ENCODE measurements at places on chromosomes 4 and X.

DNA sequence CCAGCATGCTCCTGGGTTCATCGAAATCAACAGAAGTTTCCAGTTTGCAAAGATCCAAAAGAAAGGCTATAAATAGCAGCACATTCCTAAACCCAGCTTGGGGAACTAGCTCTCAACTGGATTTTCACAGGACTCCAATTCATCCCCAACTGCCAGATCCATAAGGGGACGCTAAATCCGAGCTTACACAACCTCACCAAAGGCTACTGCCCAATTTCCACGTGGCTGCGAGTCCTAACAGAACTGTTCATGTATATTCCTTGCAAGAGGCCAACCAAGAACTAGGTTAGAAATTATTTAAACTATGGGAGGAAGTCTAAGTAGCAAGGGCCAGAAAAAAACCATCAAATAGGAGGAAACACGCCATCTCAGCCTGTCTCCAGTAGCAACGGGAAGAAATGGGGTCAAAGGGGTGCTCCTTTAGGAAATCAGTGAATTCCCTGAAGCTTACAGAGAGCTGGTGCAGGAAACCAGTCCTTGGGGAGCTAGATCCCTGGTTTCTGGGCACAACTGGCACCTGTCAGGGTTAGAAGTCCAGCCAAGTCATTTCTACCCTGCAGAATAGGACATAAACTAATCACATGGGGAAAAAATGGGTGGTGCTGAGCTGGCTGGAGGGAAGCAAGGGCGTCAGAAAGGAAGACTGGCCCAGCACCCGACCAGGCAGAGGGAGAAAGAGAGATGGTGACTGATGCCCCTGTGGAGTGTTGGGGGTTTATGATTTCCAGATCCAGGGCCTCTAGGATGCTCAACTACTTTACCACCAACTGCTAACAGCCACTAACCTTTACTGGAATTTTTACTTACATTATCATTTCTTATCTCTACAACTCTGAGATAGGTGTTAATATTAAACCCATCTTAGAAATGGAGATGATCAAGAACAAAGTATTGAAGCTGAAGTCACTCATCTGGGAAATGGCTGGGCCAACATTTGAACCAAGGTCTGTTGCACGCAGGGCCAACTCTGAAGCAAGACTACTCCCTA lies 20.5 kb downstream of the RELL1 start:
- no peak for DNase-seq

DNA sequence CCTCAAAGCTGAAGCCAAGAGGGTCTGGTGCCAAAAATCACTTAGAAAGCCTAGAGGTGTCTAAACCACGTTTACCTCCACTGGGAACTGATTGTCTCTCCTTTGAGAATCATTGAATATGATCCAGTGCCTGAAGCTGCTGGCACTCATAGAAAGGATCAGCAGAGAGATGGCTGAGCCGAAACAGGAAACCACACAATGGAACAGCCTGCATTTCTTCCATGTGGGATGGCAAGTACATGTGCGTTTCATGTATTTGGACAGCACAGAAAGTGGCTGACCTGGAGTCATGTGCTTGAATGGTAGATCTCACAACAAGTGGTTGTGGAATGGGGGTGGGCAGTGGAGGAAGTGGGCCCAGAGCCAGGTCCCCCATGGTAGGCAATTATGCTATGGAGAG lies 533.7 kb downstream of the INPP4B start:
- DNase-seq = no peak

DNA sequence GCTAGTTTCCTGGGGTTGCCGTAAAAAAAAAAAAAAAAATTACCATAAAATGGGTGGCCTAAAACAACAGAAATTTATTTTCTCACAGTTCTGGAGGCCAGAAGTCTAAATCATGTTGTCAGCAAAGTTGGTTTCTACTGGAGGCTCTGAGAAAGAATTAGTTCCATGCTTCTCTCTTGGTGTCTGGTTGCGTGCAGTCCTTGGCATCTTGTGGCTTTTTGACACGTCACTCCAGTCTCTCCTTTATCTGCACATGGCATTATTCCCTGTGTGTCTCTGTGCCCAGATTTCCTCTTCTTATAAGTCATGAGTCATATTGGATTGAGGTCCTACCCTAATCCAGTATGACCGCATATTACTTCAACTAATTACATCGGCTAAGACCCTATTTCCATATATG lies 38.7 kb downstream of the SPATA4 start:
- DNase-seq = no peak

DNA sequence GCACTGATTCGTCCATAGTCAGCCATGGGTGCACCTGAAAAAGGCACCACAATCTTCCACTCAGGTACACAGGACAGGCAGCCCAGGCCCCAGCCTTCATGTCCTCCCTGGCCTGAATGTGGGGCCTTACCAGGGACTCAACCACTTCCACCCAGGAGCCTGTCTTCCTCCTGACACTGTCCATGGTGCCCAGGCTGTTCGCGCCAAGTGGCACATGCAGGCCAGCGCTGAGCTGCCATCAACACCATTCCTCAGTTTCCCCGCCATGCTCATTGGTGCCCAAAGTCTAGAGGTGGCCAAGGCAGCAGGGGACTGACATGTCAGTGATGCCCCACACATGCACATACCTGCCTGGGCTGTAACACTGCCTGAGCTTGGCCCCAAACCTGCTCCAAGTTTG lies 322.2 kb upstream of the POU3F4 start:
- no peak for DNase-seq

- DNase-seq = no peak
These were observed 8.1 kb upstream of the SRD5A3 start for GRCh38 chr4:55337944-55338343.
